NCI-H446 treated with DMSO at 0.1 percent for 48 hours (cell line): ENCODE measurements at places on chromosomes 2 and 18.

DNA sequence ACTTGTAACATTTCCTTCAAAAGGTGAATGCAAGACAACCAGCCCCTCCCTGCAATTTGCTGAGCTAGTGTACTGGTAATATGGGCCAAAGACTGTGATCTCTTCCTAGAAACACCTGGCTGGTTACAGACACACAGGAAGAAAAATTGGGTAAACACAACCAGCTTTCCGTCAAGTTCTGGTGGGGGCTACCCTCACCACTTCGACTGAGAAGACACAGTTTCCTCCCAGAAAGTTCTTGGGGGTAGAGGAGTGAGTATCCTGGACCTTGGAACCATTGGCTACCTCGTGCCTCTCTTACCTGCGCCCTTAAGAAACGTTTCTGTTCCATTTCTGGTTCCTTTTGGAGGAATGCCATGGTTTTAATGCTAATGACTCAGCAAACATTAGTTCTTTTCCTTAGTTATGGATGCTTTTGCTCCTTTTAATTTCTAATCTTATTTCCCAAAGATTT, 120.9 kb upstream of the DLX2 start:
- no peak for DNase-seq

DNA sequence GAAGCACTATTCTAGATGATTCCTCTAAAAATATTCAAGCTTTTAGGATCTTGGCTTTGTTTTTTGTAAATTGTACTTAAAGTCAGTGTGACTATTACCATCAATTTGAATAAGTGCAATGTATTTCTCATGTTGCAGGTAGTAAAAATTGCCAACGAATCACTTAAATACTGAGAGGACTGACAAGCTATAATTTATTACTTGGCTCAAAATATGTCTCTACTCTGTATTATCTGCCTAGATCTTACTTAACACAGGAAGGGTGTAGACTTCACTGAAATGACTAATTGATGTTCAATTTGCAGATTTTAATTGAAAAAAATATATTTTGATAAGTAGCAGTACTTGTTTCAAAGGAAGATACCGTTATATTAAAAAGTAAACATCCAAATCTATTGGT, 202.3 kb downstream of the SLC8A1 start:
- no peak for DNase-seq

GRCh38 chr2:113996671-113997594, 107.0 kb downstream of the ACTR3 start:
- no peak for DNase-seq

- DNase-seq, result peak; percentile 71
Measured at GRCh38 chr2:123953846-123954245, 71.2 kb upstream of the CNTNAP5 start.

GRCh38 chr2:8436585-8436984, 245.3 kb upstream of the ID2 start:
- DNase-seq, result no peak

- no peak for DNase-seq
Measured at GRCh38 chr2:45007961-45008295, 1.3 kb downstream of the SIX2 start.

DNA sequence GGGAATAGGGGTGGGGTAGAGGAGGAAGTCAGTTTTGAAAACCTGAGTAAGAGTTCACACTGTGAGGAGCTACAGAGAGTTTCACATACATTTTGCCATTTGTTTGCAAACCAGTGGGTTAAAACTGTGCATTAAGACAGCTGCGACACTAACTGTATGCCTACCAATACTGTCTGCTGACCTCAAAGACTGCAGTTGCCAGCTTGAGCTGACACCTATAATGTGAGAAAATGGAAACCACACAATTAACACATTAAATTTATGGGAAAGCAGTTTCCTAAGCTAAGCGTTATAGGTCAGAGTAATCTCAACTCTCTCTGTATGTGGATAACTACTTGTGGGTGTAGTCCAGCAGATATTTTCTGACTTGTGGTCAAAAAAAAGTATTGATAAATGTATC, 756.6 kb upstream of the GCFC2 start:
- DNase-seq, result no peak

- no peak for DNase-seq
Measured at GRCh38 chr2:223590964-223591363, 11.2 kb downstream of the SCG2 start.

DNA sequence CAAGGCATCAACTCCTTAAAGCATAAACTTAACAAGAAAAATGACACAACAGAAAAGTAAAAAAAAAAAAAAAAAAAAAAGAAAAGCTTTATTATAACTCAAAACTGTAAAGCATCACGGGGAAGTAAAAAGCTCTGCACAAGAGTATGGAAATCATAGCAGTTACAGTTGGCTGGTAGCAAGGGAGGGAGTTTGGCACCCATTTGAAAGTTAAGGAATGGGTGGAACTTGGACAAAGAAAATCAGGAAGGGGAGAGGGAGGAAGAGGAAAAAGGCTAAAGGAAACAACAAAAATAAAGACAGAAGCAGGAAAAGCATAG, 8.6 kb downstream of the KLF7 start:
- no peak for DNase-seq

DNA sequence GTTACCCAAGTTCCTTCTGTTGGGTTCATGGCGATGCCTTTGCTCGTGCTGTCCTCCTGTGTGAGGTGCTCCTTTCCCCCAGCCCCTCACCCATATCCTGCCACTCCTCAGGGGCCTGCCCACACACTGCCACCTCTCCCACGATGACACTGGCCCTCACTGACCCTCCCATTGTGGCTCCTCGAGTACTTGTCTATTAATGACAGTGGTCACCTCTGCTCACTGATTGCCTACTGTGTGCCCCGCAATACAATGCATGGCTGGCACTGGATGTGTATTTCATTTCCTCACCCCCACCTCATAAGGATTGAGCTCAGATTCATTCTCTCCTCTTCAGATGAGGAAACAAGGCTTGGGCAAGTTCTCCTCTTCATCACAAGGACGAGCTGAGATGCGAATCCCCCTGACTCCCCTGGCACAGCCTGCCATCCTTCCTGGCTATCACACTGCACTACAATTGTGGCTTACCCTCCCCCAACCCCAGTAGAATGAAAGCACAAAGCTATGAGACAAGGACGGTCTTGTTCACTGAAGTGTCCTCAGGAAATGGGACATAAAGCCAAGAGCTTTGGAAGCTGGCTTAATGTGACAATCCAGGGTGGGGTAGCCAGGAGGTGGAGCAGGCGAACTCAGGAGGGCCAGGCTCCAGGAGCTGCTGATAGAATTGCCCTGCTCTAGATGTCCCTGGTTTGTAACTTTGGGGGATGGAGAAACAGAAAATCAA, 93.9 kb upstream of the RAB12 start:
- DNase-seq, result no peak

DNA sequence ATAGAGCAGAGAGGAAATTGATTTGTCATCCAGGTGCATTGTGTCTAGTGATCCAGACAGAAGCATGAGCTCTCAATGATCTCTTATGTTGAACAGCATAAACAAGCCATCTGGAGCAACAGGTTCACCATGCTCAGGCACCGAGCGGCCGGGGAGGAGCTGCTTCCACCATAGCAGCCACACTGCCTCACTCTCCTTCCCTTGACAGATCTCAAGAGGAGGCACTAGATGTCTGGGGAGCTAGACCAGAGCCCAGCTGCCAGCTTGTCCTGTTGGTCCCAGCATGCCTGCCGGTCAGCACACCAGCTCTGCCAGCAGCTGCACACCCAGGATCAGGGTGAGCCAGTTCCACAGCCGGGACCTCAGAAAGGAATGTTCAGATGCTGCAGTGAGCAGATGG, 17.5 kb upstream of the LONRF2 start:
- no peak for DNase-seq

DNA sequence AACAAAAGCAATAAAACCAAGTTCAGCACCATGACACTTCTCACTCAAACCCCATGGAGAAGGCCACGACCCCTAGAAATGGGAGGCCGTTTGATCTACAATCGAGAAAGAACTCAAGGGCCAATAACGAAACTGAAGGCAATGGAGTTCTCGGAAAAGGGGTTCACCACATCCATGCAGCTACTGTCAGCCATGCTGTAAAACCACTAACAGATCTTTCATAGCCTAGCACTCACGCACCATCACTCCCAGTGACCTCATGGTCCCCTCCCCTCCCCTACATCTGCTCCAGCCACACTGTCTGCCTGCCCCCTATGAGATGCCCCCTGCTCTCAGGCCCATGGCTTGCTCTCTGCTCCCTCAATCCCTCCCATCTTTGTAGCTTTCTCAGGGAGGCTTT, 135.3 kb downstream of the TMEM163 start:
- DNase-seq, result no peak

GRCh38 chr2:239025096-239025801, 177.4 kb downstream of the TWIST2 start:
- DNase-seq, result no peak

DNA sequence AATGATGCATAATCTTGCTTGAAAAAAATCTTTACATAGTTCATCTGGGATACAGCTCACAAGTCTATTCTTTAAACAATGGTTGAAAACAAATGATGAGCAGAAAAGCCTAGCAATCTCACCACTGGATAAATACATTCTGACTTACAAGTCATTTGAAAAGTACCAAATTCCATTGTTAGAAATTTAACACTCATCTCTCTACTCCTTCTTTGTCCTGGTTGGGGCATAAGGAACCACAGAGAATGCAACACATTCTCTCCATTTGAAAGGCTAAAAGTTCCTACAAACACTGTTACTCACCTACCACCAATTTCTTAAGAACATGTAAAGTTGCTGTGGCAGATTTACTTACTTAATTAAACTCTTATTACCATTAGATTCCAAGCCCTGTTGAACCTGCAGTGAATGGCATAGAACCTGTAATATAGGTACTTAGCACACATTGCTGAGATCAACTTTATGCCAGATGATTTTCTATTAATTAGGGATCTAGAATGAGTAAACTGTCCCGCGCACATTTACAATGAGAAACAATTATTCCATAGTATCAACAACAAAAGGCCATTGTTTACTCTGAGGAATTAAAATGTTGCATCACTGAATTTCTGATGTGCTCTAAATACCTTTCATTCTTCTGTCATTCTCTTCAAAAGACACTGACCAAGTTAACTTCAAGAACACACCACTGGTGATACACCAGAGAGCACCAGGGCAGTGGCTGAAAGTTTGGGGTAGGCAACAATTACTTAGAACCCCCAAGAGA, 69.6 kb downstream of the CABYR start:
- DNase-seq, result no peak

GRCh38 chr2:43905871-43906270, 67.1 kb downstream of the ABCG8 start:
- DNase-seq, result no peak

- DNase-seq, result no peak
Measured at GRCh38 chr2:126834006-126834659, 64.6 kb upstream of the TEX51 start.

DNA sequence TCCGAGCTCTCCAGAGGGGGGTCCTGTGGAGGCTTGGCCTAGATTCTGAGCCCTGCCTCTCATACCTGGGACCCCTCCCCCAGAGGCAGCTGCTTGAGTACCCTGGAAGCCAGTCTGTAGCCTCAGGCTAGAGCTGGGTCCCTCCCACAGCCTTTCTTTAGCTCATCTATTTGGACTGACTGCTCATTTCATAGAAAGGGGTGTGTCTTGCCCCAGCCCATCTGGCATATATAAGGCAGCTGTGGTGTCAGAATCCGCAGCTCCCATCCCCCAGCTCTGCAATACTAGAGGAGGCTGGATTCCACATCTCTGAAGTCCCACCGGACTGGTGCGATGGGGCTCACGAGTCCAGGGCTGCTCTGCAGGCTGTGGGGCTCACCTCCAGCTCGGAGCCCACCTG, 26.1 kb downstream of the MPHOSPH10 start:
- DNase-seq, result peak; percentile 4

- no peak for DNase-seq
Measured at GRCh38 chr2:206616151-206616550, 26.1 kb upstream of the FAM237A start.

GRCh38 chr2:68245672-68246071, 6.7 kb downstream of the PPP3R1 start:
- DNase-seq, result no peak

DNA sequence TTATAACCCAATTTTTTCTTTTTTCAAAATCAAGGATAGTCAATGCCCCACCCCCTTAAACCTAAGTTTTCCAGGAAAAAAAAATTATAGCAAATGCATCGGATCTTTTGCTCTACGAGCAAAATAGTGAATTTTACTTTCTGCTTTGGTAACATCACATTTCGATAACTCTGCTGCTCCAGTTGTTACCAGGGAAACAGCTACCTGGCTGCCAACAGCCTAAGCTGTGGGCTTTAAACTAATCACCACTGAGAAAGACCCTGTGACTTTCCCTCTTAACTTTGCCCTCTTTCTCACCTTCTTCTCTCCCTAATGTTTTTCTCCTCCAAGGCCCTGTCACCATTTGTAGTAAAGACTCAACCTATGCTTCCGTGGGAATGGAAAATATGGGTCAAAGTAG, 145.5 kb downstream of the ABCA12 start:
- DNase-seq, result no peak

DNA sequence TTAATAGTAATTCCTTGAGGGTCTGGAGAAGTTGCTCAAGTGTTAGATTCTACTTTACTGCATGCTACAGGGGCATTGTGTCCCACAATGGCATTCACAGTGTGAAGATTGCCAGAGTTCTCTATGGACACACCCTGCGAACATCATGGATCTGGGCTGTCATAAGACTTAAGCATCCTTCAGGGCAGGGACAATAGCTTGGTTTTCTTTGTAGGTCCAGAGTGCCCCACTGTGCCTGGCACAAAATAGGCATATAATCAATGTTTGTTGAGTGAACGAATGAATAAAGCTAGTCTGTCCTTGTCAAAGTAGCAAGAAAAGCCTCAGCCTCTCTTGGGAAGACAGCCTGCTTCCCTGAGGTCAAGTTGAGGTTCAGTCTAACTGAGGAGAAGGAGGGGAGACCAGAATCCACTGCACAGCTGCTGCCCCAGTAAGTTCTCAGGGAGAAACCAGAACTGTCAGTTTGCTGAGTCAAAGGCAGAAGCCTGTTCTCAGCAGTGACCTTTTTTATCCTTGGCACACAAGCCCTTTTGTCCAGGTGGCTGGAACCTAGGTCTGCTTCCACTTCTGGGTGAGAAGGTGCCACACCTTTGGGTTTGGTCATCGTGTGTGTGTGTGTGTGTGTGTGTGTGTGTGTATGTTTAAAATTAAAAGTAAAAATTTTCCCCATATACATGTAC, 15.0 kb downstream of the INPP4A start:
- DNase-seq, result no peak

GRCh38 chr18:23735021-23735464, 45.8 kb downstream of the LAMA3 start:
- no peak for DNase-seq
